T-cell (primary cell): ENCODE measurements at places on chromosomes 12 and 14. TPM values are rescaled to one million over a fixed set of nuclear protein-coding genes. Genes with fewer than 3 reads are reported as not detected.

The ACSM4 gene
- not detected for total RNA-seq

The CAPZA3 gene
- total RNA-seq: not detected

DNA sequence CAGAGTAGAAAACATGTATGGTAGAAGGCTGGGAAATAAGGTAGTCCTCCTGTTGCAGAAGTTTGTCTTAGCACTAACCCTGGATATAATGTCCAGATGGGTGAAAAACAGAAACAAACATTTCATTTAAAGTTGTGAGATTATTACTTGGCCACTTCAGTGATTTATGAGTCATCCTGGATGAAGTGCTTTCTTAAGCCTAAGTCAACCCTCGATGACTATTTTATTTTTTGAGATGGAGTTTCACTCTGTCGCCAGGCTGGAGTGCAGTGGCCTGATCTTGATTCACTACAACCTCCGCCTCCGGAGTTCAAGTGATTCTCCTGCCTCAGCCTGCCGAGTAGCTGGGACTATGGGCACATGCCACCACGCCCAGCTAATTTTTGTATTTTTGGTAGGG is 10.2 kb downstream of the DLST start:
- peaks cover 83% of the 10 kb centered on the region for H3K36me3 ChIP-seq
- H3K27me3 ChIP-seq: no peaks in the 10 kb centered on the region

DNA sequence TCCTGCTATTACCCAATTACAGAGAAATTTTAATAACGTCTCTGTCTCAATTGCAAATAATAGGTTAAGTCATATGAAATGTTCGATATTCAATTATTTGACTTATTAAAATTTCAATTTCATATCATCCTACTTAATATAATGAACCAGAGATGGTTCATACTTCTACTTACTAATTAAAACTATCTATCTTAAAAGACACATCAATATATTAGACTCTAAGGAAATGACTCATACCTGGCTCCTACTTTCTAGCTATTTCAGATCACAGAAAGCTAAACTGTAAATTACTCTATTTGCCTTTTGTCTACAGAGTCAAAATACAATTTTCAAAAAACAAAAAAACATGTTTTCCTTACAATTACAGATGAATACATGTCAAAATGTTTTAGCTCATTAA is 99.6 kb downstream of the CAPZA3 start:
- DNase-seq: no peak
- no peaks in the 10 kb centered on the region for H3K36me3 ChIP-seq
- no peak overlapping the region for H3K27ac ChIP-seq
- H3K4me1 ChIP-seq: no peaks in the 10 kb centered on the region
- H3K27me3 ChIP-seq: no peaks in the 10 kb centered on the region
- H3K4me3 ChIP-seq: no peak overlapping the region

DNA sequence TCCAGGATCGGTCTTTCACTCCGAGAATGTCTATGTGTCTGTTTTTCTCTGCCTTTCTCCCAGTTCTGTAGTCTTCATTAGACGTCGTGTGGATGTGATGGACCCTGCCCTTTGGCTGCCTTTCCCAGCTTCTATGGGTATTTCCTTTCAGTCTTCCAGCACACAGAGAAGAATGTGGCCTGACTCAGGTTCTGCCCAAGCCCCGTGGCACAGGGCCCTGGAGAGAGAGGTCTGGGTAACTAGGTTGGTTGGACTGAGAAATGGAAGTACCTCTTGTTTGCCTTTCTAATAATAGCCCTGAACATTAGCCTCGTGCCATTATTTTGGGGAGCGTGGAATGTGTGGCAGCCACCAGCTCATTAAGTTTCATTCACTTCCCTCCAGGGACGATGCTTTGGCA is 3.8 kb downstream of the FOXJ2 start:
- peaks cover 31% of the 10 kb centered on the region for H3K4me1 ChIP-seq
- H3K4me3 ChIP-seq: no peak overlapping the region
- H3K36me3 ChIP-seq: peaks cover 23% of the 10 kb centered on the region
- peak overlapping the region; percentile 14 for H3K27ac ChIP-seq
- DNase-seq: no peak

DNA sequence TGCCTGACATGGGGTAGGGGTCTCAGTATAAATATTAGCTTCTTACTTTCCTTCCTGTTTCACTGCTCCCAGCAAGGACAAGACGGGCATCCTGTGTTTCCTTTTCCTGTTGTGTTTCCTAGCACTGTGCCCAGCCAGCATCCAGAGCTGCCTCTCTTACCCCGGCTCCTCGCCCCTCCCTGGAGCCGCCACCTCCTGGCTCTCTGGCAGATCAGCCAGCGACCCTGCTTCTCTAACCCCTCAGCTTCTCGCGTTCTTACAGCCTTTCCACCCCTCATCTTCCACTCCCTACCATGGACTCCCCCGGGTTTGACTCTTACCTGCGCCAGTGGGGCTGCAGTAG is 17.8 kb downstream of the HDAC7 start:
- H3K27ac ChIP-seq: peak overlapping the region; percentile 27
- no peaks in the 10 kb centered on the region for H3K27me3 ChIP-seq
- peaks cover 62% of the 10 kb centered on the region for H3K36me3 ChIP-seq
- DNase-seq: no peak

GRCh38 chr14:86772075-86772474 is 1220.9 kb downstream of the GALC start:
- DNase-seq: no peak
- no peak overlapping the region for H3K27ac ChIP-seq
- H3K36me3 ChIP-seq: no peaks in the 10 kb centered on the region
- H3K4me1 ChIP-seq: no peaks in the 10 kb centered on the region
- no peak overlapping the region for H3K4me3 ChIP-seq
- no peaks in the 10 kb centered on the region for H3K27me3 ChIP-seq
